ENCODE measurements at places on chromosomes 13 and 19. TPM values are rescaled to one million over a fixed set of nuclear protein-coding genes. Genes with fewer than 3 reads are reported as not detected.

Gene LAIR1
- total RNA-seq, result not detected

Gene ZNF528
- 0.21 TPM for total RNA-seq

Gene DAND5
- total RNA-seq, result 0.32 TPM

Gene LILRB3
- 0.43 TPM for total RNA-seq

All from A549 treated with GW870086 at 1 μM for 4 hours (cell line).